ELF-1 (cell line): ENCODE measurements at places on chromosomes 2 and 18.

GRCh38 chr18:36592282-36592681 lies 236.5 kb downstream of the TPGS2 start:
- DNase-seq, result no peak

DNA sequence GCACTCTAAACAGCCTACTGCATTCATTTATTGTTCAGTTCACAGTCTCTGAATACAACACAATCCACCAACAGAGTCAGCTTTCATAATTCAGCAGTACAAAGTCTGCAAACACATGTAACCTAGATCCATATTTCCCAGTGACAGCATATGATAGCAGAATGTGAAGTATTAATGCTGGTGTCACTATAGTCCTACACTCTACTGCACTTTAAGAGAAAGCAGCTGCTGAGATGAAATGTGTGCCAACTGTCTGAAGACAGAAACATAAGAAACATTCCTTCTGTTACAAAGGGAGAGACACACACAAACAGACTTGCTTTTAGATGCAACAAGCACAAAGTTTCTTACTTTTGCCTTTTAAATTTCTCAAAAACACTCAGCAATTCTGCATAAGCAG lies 441.8 kb downstream of the ZEB2 start:
- no peak for DNase-seq

GRCh38 chr18:13309031-13309747 lies 90.6 kb downstream of the LDLRAD4 start:
- DNase-seq, result no peak

DNA sequence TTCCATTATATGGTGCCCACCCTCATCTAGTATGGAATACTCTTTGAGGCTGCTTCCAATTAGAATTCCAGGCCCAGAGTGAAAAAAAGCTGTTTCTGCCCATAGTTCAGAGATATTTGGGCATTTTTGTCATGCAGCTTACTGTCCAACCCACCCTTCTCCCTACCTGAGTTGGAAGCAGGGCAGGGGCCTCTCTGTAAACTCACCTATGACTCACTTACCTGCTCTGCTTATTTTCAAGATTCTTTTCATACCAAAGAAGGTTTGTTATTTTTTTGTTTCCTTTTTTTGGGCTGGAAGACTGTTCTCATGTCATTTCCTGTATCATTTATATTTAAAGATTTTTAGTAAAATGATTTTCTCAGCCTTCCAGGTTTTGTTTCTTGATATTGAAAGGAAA lies 38.4 kb upstream of the PPP1R1C start:
- no peak for DNase-seq

- DNase-seq, result no peak
These were observed 268.7 kb upstream of the SETBP1 start for GRCh38 chr18:44411976-44412375.

DNA sequence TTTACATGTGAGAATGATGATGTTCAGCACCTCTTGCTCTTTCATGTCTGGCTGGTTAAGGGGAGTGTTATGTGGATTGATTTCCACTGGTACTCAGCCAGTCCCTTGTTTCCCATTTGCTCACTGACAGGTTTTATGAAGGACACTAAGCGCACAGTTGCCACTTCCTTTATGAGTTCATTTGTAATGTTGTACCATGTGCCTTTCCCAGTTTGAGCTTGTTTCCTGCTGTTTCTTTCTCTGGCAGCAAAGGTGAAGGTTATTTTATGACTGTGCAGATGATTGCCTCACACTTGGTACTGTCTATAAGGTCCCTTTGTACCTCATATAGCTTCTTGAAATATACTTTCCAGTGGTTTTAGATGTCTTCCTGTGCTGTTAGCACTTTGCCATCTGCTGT lies 1700.5 kb upstream of the TMEFF2 start:
- no peak for DNase-seq

DNA sequence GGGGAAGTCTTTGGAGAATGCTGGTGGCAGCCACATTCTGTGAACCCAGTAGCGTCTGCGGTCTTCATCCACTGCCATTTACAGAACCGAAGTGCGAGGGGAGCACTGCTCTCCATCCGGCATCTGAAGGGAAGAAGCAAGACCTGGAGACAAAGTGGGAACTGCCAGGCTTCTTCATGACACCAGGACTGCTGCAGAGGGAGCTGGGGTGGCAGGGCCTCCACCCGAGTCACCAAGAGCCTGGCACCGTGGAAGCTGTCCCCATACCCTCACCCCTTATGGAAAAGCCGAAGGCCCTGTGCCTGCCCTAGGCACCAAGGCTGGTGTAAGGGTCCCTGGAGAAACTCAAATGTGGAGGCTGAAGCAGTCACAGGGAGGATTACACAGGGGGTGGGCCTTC lies 79.8 kb downstream of the CIB4 start:
- DNase-seq, result no peak

DNA sequence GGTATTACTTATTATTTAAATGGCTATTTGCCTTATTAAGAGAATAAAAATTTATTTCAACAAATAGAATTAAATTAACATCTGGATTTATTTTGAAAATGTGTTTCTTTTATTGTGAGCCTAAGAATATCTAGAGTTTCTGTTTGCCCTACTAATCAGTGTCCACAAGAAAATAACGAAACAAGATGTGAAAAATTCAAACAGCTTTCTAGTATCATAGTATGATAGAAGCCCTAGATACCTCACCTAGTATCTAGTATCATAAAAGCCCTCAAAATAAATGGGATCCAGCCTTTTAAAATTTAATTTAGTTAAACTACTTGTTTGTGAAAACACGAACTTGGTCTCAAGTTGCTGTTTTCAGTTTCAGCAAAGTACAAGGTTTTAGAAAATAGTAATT lies 13.7 kb upstream of the SLC40A1 start:
- DNase-seq, result no peak

GRCh38 chr18:13726972-13727331 lies 479 bp downstream of the RNMT start:
- peak; percentile 72 for DNase-seq

DNA sequence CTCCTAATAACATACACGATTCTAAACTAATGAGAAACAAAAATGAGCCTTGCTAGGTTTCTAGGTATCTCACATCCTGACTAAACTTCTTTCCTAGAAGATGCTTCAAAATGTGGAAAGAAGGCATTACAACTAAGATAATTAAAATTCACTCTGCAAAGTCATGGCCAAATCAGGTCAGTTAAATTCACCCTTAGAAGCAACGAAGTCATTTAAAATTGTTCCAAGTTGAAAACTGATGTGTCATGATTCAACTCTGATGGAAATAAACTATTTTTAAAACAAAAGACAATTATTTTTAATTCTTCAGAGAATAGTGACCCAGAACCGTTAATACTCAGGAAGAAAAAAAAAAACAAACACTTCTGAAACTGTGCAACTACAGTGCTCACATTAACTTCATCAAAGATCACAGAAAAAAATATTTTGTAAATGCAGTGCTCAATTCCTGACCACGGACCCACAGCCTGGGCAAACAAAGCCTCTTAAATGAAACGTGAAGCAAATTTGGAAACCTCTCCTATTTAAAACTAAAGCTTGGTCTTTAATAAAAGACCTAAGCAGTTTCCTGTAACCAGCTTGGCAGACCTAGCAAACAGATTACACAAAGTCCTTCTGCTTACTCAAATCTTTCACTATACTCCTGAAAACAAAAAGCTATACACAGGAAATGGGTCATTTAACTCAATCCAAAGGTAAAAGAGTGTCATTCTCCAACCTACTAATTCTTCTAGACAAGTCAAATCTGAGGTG lies 39.0 kb downstream of the CHN1 start:
- DNase-seq, result no peak

GRCh38 chr2:214382229-214382628 lies 28.6 kb upstream of the VWC2L start:
- no peak for DNase-seq

DNA sequence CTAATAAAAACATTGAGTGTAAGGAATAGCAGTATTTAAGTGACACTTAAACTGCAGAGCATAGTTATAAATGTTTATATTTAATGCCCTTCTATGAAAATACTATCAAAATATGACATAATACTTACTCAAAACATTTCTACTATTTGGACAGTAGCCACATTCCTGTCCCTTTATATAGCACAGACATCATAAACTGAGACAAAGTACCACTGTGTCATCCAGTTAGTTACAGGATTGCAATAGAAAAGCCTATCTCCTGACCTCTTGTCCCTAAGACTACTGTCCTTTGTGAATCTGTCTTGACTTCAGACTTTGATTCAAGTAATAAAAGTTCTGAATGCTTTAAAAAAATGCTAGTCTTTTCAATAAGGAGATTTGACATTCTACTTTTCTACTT lies 1528.5 kb upstream of the NXPH2 start:
- no peak for DNase-seq

DNA sequence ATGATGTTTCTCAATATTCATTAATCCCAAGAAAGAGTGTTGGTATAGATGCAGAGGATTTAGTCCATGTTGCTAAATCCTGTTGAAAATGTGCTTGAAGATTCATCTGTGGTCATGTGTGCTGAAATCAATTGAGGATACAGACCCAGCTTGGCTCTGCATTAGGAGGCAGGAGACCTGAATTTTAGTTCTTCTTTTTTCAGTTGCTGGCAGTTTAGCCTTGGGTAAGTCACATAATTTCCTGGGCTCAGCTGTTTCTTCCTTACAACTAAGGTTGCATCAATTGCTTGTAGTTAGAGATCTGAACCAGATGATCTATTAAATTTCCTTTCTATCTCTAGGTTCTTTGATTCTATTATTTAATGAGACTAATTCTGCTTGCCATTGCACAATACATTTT lies 54.4 kb downstream of the SETBP1 start:
- DNase-seq, result no peak

DNA sequence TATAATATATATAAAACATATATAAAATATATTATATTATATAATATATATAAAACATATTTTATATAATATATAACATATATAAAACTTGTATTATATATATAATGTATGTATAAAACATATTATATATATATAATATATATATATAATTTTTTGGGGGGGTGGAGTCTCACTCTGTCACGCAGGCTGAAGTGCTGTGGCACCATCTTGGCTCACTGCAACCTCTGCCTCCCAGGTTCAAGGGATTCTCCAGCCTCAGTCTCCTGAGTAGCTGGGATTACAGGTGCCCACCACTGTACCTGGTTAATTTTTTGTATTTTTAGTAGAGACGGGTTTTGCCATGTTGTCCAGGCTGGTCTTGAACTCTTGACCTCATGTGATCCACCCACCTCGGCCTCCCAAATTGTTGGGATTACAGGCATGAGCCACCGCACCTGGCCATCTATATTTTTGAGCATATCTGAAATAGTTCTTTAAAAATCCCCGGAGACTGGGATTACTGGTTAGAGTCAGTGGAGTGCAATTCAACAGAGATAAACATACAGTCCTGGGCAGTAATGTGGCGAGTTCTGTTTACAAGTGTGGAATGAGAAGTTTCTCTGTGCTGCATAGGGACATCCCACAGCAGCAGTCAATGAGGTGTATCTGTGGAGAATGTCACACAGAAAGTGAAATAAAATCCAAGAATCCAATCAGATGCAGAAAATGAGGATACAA lies 208.4 kb downstream of the MYCN start:
- DNase-seq, result peak; percentile 1

DNA sequence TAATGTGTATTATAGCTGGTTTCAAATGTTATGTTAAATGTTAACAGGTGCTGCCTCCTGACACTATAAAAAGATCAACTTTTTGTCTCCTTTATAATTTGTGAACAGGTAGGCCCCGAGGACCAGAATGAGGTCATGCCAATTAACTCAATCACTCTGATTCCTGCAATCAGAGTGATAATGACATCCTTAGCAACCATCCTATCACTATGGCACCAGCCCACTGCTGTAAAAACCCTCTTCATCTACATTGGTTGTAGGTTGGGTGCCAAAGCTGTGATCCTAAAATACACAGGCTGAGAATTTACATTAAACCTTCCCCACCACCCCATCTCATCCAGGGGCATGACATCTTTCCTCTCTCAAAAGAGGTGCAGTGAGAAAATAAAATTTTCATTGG lies 103.5 kb downstream of the CPO start:
- DNase-seq, result no peak

GRCh38 chr2:38353402-38353801 lies 23.7 kb downstream of the ATL2 start:
- DNase-seq, result no peak

DNA sequence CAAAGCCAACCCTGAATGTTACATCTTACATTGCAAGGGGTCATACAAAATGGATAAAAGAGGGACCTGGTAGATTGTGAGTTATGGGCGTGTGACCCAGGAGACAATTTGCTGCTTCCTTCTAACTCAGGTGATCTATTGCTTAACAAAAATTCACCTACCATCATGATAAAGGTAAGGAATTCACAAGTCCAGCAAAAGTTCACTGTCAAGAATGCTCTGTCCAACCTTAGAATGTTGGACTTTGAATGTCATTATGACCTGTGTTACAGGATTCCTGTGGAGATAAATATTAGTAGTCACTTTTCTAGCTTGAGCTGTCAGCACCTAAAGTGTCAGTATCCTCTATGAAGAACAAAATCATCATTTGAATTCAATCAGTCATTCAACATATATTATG lies 7.9 kb upstream of the KLF7 start:
- no peak for DNase-seq

GRCh38 chr2:169683425-169684134 lies 10.6 kb downstream of the CFAP210 start:
- no peak for DNase-seq

- no peak for DNase-seq
These were observed 232.9 kb upstream of the STK17B start for GRCh38 chr2:196404276-196404675.

GRCh38 chr2:3624059-3624794 lies 29.3 kb downstream of the COLEC11 start:
- no peak for DNase-seq

- DNase-seq, result no peak
These were observed 78.9 kb downstream of the ZBTB7C start for GRCh38 chr18:48330016-48330991.

DNA sequence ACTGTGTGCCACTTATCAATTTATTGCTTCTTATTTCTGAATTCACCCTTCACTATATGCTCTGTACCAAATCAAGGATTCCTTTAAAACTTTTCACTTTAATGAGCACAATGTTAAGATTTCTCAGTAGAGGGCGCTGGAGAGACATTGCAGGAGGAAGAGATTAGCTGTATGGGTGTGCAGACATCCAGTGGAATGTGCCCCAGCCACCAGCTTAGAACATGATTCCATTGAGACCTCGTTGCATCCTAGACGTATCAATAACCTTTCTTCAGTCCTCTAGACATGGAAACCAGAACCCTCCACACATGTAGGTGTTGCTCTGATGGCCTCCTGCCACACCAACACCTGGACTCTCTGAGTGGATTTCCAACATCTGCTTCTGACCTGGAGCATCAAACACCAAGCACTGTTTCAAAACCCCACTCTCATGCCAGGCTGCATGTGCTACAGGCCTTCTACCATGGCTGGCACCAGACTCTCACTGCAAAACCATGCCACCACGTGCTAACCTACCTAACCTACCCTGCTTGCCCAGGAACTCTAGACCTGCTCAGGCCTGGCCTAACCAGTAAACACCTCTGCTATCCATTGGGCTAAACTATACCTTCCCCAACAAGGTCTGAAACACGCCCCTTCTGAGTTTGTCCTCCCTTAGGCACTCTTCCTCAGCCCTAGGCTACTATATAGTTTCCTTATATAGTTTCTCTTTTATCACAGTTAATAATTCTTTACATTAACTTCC lies 633.2 kb upstream of the PKDCC start:
- peak; percentile 44 for DNase-seq

- peak; percentile 35 for DNase-seq
These were observed 656 bp downstream of the TBC1D8 start for GRCh38 chr2:101150306-101151145.
